SK-N-DZ (cell line): ENCODE measurements at places on chromosomes 5 and 9.

- DNase-seq = no peak
Measured at GRCh38 chr5:58484505-58484904, 6.7 kb upstream of the GAPT start.

GRCh38 chr9:91118704-91119025 lies 243.1 kb downstream of the AUH start:
- no peak for DNase-seq

- no peak for DNase-seq
Measured at GRCh38 chr5:117318528-117318927, 743.9 kb upstream of the SEMA6A start.

DNA sequence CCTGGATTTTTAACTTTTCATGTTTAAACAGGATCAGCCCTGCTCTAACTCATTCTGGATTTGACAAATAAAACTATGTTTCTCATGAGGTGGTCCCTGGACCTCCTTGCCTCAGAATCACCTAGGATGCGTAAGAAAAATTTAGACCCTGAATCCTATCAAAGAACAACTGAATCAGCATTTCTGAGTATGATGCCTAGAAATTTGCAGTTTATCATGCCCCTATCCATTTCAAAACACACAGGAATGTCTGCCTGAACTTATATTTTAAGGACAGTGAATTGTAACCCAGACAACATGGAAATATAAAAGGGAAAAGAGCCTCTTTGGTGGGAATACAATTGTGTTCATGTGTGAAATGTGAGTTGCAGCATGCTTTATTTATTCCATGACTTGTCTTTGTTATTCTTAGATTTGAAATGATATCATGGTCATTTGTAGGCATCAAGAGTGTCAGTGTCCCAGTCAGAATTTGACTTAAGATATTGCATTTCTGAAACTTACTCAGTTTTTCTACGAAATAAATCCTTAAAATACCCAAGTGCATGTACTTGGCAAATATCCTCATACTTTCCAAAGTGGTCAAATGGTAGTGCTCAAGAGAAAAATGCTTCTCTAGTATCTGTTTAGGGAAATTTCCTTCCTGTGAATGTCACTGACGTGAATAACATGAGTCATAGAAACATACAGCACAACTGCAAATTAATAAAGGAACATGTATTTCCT lies 144.3 kb downstream of the GIN1 start:
- DNase-seq = no peak
